ENCODE measurements at places on chromosomes 11 and 22.

DNA sequence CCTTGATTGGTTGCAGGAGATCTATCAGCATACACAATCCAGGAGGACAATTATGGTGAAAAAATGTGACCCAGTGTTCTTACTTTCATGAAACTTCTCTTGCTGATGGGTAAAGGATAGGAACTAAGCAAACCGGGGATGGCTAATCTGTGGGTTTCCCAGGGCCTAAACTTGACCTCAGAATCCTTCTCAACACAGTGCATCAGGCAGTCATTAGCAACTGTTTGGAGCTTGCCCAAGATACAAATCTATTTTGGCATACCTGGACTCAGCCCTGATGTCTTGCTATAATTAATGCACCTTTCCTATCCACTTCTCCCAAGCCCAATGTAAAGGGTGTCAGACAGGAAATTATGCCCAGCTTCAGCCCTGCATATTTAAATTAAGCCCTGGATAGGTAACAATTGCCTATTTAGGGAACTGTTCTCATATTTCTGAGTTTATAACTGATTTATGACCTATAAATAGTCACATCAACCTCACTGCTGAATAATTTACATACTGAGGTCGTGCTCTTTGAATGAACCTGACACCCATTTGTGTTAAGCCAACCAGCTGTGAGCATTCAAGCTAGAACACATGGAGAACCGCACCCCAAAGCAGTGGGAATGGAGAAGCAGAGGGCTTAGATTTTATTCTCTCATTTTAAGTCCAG, 9.2 kb upstream of the PHF21A start:
- no peak for DNase-seq

GRCh38 chr11:27471589-27472397, 797 bp downstream of the LGR4 start:
- DNase-seq: no peak

- no peak for DNase-seq
Observed at GRCh38 chr11:123143476-123143875, 51.6 kb downstream of the CLMP start.

DNA sequence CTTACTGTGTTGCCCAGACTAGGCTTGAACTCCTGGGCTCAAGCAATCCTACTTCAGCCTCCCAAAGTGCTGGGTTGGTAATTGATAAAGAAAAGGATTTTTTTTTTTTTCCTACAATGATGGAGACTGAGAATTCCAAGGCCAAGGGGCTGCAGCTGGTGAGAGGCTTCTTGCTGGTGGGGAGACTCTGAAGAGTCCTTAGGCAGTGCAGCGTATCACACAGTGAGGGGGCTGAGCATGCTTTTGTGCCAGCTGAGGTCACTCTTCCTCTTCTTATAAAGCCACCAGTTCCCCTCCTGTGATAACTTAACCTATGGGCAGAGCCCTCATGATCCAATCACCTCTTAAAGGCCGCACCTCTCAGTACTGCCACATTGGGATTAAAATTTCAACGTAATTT, 28.2 kb upstream of the CCDC81 start:
- DNase-seq: no peak

GRCh38 chr11:30496935-30497334, 89.2 kb downstream of the MPPED2 start:
- DNase-seq: no peak

- DNase-seq: no peak
Observed at GRCh38 chr11:2136209-2136951, 2.8 kb downstream of the IGF2 start.

- DNase-seq: peak; percentile 33
Observed at GRCh38 chr22:40345815-40346184, 500 bp upstream of the ADSL start.

DNA sequence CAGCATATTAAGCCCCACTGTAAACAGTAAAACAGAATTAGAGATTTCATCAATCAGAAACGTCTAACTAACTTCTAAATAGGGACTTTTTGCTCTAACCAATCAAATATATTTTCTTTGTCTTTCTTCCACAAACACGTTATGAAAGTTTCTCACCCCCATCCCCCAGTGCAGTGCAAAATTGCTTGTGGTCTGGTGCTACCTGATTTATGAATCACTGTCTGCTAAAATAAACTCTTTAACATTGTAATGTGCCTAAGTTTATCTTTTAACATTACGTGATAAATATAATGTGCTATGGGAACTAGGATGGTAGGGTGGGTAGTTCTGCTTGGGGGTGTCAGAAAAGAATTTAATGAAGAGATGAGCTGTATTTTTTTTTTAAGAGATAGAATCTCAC, 47.3 kb upstream of the SLC5A1 start:
- no peak for DNase-seq

- no peak for DNase-seq
Observed at GRCh38 chr11:65781152-65781961, 581 bp upstream of the AP5B1 start.

DNA sequence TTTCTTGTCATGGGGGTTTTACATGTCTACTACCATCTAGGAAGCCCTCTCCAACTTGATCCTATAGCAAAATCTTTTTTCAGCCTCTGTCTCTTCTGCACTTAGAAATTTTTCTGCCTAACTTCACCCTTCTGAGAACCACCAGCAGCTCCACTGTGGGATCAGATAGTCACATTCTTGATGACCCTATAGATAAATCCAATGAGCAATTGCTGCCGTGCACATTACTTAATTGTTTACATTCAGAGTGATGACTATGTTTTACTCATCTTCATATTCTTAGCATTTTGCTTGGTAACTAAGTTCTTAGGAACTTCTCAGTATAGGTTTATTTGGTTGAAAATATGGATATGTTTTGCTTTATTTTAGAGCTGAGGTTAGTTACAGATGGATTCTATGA, 12.4 kb upstream of the ETS1 start:
- DNase-seq: peak; percentile 14

GRCh38 chr22:49869845-49870712, 16.4 kb downstream of the ZBED4 start:
- DNase-seq: no peak

- no peak for DNase-seq
Observed at GRCh38 chr11:44928144-44928543, 22.5 kb downstream of the TP53I11 start.

- peak; percentile 9 for DNase-seq
Observed at GRCh38 chr11:31237819-31238760, 131.4 kb downstream of the DCDC1 start.

- DNase-seq: no peak
Observed at GRCh38 chr11:42960521-42961088, 351.2 kb upstream of the API5 start.

DNA sequence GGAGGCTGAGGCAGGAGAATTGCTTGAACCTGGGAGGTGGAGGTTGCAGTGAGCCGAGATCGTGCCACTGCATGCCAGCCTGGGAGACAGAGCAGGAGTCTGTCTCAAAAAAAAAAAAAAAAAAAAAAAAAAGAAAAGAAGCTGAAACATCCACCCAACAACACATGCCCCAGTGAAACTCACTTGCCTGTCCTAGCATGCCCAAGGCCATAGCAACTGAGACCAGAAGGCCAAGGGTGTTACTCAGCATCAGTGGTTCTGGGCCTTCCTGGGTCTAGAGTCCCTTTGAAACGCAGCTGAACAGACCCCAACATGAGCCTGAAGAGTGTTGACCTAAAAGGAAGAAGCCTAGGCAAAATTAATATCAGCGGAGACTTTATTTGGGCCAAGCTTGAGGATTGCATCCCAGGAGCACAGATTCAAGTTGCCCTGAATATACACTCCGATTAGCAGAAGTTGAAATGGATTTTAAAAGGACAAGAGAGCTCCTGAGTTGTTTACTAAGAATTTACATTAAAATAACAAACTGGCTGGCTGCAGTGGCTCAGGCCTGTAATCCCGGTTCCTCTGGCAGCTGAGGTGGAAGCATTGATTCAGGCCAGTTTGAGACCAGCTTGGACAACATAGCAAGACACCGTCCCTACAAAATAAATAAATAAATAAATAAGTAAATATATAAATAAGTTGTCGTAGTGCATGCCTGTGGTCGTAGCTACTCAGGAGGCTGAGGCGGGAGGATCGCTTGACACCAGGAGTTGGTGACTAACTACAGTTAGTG, 7.0 kb downstream of the PRDX5 start:
- no peak for DNase-seq

DNA sequence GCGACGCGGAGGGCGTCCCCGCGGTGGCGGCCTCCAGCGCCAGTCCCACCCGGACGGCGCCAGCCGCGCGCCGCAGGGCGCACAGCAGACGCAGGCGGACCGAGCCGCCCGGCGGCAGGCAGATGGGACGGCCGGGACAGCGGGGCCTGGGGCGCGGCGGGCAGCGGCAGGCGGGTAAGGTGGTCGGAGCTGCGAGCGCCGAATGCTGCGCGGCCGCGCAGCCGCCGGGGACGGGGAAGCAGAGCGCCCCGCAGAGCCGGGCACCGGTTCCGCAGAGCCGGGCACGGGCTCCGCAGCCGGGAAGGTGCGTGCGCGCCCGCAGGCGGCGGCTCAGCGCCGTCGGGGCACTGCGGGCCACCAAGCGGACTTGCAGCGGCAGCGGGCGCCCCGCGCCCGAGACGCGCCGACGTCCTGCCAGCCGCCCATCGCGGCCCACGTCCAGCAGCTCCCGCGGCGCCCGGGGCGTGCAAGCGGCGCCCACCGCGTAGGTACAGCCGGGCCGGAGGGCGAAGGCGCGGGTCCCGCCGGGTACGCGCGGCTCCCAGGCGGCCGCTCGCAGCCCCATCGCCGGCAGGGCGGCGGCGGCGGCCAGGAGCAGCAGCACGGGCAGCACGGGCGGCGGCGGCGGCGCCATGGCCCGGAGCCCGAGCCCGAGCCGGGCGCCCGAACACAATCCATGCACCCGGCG, 739 bp downstream of the CELSR1 start:
- no peak for DNase-seq

- no peak for DNase-seq
Observed at GRCh38 chr11:35414311-35414710, 5.0 kb downstream of the SLC1A2 start.

DNA sequence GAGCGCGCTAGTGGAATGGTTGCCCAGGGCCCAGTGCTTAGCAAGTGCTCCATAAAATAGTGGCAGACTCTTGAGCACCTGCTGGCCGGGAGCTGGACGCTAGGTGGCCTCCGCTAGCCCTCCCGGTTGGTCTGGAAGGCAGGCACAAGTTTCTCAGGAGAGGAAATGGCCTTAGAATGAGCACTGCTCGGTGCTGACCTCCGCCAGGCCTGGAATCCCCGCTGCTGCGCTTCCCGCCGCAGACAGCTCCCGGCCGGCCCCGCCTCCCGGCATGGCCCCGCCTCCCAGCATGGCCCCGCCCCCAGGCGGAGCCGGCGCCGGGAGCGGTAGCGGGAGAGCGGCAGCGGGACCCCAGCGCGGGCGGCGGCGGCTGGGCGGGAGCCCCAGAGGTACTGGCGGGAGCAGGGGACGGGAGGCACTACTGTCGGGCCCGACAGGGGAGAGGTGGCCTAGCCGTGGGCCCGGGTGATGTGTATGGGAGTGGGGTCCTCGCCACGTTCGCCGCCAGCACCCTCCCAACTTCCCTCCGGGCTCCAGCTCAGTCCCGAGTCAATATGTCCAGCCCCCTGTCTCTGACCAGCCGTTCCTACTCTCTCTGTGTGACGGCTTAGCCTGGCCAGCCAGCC, at the start of gene SIPA1:
TSS of gene SIPA1 (plus strand) at position 308 of the 626 bp plus-strand sequence. CDS start 2,821 bp downstream, outside the sequence.
- DNase-seq: peak; percentile 80

- DNase-seq: no peak
Observed at GRCh38 chr22:41538583-41538982, 5.7 kb downstream of the POLR3H start.

DNA sequence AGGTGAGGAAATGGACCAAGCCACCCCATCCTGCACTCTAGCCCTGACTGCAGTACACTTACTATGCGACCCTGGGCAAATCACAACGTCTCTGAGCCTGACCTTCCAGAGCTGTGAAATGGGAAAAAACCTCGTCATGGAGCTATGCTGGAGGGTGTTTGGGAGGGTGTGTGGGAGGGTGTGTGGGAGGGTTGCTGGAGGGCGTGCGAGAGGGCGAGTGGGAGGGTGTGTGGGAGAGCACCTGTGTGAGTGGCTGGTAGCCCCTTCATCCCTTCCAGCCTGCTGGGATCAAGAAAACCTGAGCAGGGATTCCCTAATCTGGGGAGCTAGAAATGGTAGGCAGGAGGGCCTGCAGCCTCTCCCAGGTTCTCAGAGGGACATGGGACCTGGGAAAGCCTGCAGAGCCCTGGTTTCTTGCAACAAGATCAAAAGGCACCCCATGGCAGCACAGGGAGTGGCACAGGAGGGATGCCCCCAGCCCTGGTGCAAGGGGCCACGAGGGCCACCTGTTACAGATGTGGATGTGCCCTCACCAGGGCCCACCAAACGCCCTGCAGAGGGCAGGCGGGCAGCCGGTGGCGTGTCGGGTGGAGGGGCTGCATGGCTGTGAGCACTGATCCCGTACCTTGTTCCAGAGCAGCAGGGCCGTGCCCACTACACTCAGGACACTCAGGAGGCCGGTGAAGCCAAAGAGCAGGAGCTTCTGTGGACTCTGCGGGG, 23.2 kb downstream of the NFAM1 start:
- DNase-seq: no peak

GRCh38 chr11:120642196-120642894, 130.8 kb downstream of the GRIK4 start:
- DNase-seq: no peak

GRCh38 chr11:47917599-47918369, 62.6 kb upstream of the PTPRJ start:
- peak; percentile 95 for DNase-seq

DNA sequence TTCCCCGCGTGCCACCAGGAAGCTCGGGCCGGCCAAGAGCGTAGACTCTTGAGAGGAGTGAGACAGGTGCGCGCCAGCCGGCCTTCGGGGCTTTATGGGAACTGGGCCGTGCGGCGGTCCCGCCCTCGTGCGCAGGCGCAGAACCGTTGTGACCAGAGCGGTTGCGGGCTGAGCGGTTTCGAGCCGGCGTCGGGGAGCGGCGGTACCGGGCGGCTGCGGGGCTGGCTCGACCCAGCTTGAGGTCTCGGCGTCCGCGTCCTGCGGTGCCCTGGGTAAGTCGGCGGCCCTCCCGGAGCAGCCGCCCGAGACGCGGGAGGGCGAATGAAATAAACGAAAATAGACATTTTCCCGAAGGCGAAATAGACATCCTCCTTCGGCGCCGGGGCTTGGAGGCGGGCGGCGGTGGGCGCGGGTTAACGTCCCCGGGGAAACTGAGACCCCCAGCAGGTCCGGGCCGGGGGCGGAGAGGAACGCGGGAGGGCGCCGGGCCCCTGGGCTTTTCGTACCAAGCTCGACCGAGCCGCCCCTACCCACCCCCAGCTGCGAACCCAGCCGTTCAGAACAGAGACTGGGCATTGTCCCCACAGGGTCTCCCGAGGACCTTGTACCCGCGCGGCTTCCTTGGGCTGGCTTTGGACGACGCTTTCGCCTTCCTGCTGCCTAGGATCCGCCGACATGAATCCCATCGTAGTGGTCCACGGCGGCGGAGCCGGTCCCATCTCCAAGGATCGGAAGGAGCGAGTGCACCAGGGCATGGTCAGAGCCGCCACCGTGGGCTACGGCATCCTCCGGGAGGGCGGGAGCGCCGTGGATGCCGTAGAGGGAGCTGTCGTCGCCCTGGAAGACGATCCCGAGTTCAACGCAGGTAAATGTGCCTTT, at the start of gene ASRGL1:
TSS of gene ASRGL1 (plus strand) at position 146 of the 879 bp plus-strand sequence. CDS start at position 676, 530 bp downstream.
- DNase-seq: peak; percentile 42

DNA sequence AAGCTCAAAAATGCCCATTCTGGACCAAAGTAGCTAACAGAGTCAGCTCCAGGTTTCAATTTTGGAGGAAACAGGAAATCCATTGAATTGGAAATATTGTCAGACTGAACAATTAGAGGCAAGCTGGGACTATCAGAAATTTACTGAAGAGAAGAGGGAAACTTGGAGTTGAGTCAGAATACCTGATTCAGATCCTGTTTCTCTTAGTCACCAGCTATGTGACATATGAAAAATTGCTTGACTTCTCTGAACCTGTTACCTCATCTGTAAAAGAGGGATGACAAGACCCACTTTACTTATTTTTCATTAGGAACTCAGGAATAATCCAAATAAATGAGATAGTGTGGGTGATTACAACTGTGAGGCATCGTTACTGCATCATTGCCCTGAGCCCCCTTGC, 148.9 kb upstream of the CADM1 start:
- DNase-seq: no peak
